ENCODE measurements at places on chromosomes 5 and 9.

DNA sequence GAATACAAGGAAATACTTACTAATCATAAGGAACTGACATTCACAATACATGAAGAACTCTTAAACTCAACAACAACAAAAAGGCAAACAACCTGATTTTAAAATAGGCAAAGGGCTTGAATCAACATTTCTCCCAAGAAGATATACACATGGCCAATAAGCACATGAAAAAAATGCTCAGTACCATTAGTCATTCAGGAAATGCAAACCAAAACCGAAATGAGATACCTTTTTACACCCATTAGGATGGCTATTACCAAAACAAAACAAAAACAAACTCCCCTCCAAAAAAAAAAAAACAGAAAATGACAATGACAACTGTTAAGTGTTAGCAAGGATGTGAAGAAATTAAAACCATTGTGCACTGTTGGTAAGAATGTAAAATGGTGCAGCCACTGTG is 104.1 kb upstream of the ZNF462 start:
- DNase-seq = no peak

DNA sequence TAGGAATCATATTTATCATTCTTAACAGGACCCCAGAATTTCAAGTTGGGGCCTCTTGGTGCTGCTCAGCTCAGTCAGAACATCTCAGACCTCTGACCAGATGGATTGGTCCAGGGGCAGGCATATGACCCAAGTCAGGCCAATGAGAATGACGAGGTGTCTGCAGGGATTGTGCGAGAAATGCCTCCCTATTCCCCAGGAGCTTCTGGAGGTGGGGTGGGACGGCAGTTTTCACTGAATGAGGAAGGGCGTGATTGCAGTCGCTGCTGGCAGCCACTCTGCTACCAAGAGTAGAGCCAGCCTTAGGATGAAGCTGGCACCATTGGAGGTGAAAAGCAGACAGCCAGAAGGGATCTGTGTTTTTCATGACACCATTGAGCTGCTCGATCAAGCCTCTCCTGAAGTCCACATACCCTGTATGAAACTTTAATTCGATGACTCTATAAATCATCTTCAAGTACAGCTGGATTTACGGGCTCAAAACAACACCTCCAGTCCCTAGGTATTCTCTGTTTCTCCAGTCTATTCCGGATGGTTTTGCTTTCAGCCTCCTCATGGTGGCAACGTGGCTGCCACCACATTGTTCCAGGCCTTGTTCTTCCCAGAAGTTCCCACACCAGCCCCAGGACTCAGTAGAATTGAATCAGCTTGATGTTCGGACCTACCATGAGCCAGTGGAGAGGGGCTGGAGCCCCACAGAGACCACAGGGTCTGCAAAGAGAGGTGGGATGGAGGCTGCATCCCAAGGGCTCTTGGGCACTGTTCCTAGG is 70.2 kb upstream of the ADAMTS2 start:
- DNase-seq = no peak

DNA sequence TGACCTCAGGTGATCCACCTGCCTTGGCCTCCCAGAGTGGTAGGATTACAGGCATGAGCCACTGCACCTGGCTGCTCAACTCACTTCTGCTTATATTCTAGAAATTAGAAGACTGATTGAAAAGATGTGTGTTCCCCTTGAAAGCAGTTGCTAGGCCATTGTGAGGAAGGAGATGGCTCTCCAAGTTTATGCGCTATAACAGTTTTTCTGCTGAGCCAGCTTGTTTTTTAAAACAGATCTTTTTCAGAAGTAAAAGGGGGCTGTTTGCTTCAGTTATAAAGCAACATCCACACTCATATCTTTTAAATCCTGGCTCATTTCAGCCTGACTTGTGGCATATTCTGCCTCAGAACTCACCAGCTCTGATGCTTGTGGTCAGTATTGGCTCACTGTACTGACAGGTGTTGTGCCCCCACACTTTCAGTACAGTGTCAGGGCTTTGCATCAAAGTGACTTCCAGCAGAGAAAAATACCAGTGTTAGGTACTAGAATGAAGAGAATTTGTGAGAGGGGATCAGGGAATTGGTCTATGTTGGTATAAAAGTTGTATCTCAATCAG is 49.4 kb downstream of the NUP214 start:
- DNase-seq = no peak

GRCh38 chr5:134507452-134507851 is 18.0 kb upstream of the JADE2 start:
- no peak for DNase-seq

- DNase-seq = no peak
Measured at GRCh38 chr5:173592050-173592669, 24.3 kb downstream of the BOD1 start.

- no peak for DNase-seq
Measured at GRCh38 chr5:163190784-163191183, 246.6 kb upstream of the CCNG1 start.

- no peak for DNase-seq
Measured at GRCh38 chr9:107569174-107569573, 79.6 kb upstream of the KLF4 start.

DNA sequence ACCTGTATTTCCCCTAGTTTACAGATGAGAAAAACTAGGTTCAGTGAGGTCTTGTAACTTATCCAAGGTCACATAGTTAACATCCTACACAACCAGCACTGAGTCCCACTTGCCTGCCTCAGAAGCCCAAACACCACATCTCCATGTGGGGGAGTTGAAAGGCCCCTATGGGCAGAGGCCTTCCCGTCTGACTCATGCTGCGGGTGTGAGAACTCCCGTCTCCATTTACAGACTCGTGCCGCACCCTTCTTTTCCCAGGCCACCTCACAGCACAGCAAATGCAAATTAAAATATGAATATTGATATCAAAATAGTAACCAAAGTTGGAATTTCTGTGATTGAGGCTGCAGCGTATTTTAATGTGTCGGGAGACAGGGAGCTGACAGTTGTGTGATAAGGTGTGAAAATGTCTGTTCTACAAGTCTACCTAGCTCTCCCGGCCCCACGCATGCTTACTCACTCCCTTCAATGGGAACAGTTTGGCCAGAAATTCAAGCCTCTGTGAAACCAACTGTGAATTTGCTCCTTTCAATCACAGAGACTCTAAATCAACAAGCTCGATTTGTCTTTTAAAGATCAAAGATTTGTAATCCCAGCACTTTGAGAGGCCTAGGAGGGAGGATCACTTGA is 90.1 kb downstream of the CRB2 start:
- DNase-seq = no peak

DNA sequence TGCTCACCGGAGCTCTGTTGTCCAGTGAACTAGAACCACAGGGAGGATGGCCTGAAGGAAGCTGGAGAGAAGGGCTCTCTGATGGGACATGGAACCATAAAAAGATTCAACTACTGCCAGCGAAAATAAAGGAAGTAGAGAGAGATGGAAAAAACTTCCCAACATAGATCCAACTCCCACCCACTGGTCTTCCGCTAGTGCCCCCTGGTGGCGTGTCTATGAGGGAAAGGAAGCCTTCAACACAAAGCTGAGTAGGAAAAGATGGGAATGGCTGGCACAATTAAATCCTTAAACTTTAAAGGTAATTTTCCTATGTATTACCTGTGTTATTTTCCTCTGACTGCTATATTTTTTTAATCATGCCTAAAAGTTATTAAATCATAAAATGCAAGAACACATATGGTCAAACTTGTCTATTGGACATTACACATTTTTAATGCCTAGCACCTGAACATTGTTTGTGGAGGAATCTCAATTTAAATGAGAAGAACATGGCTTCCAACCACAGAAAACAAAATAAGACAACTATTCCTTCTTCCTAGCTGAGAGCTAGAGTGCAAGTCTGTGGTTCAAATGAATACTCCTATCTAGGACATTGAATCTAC is 51.5 kb downstream of the CEP120 start:
- peak; percentile 23 for DNase-seq

- DNase-seq = peak; percentile 65
Measured at GRCh38 chr9:96009690-96010472, 134.4 kb downstream of the ERCC6L2 start.

- no peak for DNase-seq
Measured at GRCh38 chr5:142845402-142845921, 75.3 kb downstream of the ARHGAP26 start.

DNA sequence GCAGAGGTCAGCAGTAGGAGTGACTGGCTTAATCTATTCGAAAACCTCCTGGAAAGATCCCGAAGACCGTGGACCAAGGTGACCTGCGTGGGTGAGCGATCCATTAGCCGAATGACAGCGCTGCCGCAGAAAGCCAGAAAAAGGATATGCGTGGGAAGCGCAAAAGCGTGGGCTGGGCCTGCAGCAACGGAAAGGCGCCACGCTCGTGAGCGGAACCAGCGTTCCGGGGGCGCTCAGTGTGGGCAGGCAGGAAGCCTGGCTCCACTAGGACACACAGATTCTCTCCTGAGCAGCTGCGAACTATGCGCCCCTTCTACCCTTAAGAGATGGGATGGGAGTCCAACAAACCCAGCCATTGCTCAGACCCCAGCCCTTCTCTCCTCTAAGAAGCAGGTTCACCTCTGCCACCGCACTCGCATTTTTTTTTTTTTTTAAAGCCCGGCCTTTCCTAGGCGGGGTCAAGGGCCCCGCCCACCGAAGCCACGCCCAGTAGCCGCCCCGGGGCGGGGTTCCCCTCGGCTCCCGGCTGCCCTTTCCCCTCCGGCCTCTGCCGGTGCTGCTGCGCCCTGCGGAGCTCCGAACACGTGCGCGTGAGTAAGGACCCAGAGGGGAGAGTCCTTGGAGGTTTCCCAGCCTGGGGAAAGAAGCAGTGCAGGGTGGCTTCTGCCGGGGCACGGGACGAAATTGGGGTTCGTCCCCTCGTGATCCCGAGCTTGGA is 19.8 kb upstream of the MATR3 start:
- peak; percentile 78 for DNase-seq

DNA sequence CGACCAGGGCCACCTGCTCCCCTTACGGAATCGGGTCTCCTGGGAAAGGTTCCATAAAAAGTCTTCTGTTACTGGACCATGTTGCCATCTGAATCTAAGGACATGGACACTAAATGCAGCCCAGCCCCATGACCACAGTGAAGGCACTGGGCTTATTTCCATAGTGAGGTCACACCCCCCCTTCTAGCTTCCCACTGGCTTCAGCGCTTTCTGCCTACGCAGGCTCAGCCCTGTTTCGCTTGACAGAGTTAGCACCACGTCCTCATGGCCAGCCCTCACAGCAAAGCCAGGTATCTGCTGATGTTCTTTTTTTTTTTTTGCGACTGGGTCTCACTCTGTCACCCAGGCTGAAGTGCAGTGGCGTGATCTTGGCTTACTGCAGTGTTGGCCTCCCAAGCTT is 14.1 kb downstream of the UCK1 start:
- DNase-seq = no peak

DNA sequence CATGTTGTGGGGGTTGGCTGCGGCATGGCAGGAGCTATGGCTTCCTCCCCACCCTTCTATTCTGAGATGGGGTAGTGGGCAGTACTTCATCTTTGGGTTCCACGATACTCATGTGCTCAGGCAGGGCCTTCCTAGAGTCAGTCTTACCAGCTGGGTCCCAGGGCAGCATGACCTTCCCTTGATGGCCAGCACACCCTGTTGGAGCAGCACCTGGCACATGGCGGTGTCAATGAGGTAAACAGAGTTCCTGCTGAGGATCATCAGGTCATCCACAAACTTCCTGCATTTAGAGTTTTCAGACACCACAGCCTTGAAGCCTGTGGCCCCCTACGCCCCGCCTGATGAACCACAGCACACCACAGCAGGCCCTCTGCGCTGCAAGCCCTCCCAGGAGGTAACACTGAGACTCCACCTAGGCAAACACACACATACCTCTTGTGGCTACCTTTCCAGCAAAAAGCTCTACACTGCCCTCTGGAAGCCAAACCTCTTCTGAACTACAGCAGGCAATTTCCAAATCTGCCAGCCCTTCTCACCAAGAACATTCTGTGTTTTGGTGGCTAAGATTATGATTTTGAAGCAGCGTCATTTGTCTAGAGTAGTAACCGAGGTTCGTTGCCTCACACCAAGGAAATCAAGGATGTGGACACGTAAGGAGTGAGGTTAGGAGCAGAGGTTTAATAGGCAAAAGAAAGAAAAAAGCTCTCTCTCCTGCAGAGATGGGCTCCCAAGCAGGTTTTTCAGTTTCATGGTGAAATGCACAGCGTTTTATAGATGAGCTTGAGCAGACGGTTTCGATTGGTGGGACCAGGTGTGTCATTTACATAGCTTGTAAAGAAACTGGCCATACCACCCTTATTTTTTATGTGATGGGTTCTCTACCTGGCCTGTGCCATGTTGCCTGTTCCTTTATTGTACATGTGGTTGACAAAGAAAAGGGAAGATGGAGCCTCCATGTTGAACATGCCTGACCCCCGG is 20.3 kb upstream of the TMEM174 start:
- DNase-seq = no peak

DNA sequence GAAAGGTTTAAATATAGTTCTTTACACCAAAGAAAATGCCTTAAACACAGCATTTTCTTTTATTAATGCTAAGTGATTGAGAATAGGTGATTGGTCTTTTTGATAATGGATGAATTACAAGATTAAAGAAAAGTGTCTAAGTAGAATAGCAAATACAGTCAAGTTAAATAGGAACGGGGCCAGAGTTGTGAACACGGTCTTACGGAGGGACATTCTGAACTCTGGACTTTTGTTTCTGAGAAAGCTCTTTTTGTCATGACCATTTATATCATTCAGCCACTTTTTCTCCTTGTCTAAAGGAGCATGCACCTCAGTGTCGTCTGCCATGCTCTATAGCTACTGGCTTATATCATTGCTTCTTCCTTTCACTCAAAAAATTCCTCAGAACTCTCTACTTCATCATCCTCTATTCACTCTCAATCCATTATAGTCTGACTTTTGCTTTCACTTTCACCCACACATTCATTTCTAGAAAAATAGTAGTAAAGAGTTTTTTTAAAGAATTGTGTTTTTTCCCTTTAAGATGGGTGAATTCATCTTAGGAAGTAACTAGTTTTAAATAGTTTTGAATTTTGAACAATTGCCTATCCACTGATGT is 263.0 kb upstream of the FBXL7 start:
- no peak for DNase-seq

DNA sequence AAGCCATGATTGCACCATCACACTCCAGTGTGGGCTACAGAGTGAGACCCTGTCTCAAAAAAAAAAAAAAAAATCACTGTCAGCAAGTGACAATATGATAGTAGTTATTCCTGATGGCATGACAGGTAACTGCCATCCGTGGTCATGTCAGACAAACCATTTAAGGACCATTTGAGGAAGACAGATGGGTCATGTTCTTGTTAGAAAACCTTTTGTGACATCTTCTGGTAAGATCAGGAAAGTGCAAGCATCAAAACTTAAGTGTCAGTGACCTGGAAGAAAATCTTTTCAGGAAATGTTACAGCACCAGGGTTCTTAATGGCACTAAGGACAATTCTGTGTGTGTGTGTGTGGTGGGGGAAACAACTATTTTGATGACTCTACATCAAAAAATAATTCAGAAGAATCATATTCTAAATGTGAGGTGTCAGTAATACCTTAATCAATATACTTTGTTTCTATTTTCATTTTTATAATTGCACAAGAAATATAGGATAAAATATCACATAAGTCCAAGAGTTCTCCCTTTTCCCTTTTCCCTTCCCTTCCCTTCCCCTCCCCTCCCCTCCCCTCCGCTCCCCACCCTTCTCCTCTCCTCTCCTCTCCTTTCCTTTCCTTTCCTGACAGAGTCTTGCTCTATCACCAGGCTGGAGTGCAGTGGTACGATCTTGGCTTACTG is 17.8 kb downstream of the SLC38A9 start:
- DNase-seq = no peak

- no peak for DNase-seq
Measured at GRCh38 chr5:138869038-138869437, 6.1 kb downstream of the LRRTM2 start.

- no peak for DNase-seq
Measured at GRCh38 chr9:134036130-134036529, 10.8 kb downstream of the BRD3OS start.

GRCh38 chr9:118455259-118455658 is 751.1 kb downstream of the TLR4 start:
- no peak for DNase-seq
